Lower lobe of right lung (tissue), 2 donors: ENCODE measurements at places on chromosomes 3 and 15. TPM values are rescaled to one million over a fixed set of nuclear protein-coding genes. Genes with fewer than 3 reads are reported as not detected.

The KIF15 gene
- total RNA-seq = 1.3 TPM

- DNase-seq = peak; percentile 53
These were observed 33.2 kb downstream of the ZNF106 start for GRCh38 chr15:42457445-42458442.

The GOLGA6L22 gene
- not detected for total RNA-seq

The ANKRD34C gene
- not detected for total RNA-seq

DNA sequence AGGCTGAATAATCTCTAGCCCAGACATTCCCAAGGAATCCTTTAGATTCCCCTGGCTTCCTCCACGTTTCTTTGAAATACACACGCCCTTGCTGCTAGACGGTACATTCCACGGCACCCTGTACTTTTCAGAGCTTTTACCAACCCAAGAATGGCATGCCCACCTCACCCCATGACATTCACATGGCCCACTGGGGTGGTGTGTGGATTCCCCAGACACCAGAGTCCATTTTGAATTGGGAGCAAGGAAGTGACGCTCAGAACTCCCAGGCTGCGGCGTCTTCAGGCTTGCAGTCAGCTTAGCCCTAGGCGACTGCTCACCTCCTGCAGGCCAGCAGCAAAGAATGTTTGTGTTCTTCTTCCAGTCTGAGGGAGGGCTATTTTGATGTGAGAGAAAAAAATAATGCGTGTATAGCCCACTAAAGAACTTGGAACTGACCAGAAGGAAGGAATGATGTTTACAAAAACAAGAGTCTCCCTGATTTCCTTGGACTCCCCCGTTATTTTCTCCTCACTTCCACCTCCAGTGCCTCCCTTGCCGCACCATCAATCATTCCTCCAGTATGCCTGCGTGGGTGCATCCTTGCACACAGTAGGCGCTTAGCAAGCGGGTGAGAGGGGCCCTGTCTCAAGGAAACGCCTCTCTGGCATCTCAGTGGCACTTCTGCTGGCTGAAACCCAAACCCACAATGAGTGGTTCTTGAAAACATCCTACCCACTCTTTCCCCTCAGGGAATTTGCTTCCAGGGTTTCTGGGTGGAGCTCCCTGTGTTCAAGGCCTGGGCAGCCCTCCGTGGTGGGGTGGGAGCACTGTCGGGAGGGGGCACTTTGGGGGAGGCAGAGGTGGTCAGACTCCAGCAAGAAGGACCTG is 59.9 kb downstream of the SMAD6 start:
- no peak for DNase-seq

DNA sequence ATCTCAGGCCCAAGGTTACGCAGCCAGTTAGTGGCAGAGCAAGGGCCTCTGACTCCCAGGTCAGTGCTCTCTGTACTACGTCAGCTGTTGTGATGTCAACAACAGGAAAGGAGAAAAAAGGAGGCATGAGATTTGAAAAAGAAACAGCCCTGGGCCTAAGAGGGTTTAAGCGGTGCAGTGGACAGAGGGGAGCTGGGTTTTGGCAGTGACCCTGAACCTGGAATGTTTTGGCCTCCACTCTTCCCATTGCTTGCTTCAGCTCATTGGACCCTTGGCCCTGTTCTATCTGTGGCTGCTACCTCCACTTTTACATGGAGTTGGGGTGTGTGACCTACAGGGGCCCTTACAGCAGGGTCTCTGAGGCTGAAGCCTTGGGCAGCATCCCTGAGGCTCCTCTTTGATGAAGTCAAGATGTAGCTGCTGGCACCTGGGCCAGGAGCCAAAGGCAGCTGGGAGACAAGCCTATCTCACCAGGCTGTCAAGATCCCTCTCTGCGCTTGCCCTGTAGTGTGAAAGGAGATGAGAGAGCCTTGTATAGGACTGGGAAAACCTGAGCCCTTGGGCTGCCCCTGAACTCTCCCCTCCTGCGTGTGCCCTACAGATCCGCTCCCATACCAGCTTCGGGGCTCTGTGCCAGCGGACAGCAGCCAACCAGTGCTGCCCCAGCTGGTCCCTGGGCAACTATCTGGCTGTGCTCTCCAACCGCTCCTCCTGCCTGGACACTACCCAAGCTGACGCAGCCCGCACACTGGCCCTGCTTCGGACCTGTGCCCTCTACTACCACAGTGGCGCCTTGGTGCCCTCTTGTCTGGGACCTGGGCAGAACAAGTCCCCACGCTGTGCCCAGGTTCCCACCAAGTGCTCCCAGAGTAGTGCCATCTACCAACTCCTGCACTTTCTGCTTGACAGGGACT is 8.7 kb downstream of the DISP2 start:
- DNase-seq = no peak
